ENCODE measurements at places on chromosomes 3 and 15.

DNA sequence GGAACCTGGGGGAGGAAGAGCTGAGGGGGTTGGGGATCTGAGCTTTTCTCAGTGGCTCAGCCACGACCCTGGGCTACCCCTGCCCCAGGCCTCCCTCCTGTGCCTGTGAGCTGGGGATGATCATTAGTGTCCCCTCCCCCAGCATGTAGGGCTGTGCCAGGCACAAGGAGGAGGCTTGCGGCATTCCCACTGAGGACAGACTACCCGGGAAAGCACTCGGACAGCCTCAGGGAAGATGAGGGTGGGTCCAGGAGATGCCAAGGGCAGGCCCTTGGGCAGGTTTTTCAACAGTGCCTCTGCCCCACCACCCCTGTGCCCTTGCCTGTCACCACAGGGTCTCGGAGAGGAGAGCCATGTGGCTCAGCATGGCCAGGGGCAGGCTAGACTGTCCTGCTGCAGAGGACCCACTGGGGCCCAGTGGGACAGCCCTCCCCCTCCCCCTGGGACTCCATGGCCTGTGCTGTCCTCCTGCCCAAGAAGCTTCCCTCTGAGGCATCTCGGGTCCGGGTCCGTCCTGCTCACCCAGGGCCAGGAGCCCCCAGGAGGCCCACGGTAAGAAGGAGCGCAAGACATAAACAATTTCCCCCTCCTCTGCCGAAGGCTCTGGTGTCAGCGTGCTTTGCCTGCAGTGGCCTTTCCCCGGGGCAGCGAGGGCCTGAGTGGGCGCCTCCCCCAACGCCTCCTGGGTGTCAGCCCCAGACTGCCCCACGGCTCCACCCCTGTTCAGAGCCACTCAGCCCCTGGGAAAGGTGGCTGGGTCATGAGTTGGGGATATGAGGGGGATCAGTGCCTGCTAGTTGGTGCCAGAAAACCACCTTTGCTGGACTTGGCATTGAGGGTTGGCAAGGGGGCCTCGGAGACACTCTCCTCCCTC, 192.5 kb downstream of the GOLGA6L6 start:
- DNase-seq, result no peak

DNA sequence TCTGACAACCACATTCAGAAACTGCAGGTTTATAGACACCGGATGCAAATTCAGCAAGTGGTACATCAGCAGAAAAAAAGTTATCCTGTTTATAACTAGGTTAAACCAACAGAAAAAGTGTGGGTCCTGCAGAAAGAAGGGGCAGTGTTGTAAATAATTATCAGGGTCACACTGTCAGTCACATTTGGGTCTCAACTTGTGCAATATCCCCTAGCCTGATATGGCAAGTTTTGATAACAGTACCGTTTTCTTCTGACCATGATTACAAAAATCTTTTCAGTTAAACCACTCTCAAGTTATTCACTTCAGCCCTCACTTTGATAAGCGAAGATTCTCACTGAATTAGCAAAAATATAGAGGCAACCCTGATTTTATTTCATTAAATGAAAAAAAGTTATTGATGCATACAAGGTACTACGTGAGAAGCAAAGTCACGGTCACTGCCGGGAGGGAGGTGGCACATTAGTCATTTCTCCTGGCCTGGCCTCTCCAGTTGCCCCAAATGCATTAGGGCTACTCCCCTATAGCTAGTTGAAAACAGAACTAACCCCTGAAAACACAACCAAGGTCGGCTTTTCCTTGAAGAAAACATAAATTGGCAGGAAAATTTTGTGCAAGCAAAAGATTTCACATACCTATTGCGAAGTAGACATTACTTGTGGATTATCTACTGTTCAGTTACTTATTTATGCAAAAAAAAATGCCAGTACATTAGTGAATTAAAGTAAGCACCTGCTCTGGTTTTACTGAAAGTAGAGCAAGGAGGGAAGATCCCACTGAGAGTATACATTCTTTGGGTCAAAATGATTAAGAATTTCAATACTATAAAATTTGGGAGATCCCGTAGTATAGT, 28.6 kb downstream of the IL5RA start:
- no peak for DNase-seq

DNA sequence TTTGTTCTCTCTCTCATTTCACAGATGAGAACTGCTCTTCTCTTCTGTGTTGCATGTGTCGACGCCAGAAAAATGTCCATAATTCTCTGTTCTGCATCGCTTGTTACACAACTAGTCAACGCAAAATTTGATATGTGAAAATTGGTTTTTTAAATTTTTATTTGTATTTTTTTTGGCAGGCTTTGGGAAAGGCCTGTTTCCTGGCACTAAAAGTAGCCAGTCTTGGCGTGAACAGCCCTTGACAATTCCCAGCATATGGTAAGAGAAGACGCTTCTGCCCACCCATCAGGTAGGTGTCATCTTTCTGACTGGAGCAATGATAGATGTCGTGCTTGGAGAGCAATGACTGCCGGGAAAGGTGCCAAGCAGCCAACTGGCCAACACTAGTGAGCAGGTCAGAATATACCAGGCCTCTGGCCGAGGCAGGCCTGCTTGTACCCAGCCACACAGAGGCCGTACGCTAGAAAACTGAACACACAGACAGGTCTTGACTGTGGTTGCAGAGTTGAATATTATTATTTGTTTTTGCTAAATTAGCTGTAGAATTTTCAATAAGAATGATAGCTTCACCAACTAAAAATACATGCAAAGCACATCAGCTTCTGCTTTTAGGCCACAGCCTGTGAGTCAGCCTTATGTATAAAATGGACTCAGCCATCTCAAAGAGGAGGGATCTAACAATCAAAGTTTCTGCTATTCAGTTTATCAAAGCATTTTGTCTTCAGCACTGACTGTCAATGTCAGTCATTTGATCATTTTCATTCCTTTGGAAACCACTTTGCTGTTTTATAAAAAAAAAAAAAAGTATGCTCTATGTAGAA, 837.5 kb downstream of the MCTP2 start:
- DNase-seq, result peak; percentile 98

DNA sequence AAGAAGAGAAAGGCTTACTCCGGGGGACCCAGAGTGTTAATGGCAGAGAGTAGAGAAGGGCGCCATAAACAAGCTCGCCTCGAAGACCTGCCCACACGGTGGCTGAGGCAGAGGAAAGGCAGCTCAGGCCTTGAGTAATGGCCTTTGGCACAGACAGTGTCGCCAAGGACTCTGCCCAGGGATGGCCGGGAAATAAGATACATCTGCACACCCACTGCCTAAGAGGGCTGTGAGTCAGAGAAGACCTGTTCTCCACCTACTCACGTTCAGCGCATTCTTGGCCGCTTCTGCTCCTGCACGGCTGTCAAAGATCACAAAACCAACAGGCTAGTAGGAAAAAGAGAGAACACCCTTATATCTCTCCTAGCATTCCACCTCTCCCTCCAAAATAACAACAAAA, 26.2 kb downstream of the RBPMS2 start:
- no peak for DNase-seq

DNA sequence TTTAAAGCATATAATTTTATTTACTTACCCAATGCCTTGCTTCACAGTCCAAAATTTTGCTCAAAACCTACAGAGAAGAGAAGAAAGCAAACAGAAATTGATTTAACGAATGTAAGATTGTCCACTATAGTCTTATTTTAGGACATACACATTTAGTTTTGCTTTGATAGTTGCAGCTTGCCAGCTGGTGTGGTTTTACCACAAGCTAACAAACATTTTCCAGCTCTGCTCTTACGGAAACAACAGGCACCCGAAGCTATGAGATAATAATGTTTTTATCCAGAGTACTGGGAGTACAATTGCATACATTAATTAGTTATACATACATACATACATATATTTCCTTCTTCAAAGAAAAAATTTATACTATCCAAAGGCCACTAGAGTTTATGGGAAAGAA, 10.4 kb downstream of the BCL6 start:
- no peak for DNase-seq
